BJ (cell line): ENCODE measurements at places on chromosomes 6 and 20.
A peak's percentile ranks its signal among the peaks of the same experiment; 100 is the strongest.

DNA sequence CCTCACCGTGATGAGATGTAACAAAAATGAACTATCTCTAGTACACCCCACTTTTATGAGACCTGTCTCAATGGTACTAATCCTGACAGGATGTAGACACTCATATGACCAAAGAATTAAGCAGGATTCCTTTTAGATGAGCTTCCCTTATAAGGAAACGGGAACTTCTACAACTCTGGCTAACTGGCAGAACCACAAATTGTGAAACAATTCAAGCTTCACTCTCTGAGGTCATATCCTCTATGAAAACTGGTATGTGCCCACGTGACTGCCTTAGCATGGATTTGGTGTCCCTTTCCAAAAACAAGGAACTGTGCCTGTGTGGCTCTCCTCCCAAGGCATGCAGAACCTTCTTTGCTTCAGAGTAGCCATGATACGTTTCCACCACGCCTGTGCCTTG is 14.1 kb upstream of the CPNE5 start:
- DNase-seq: peak; percentile 82

GRCh38 chr20:45290677-45291355 is 15.8 kb upstream of the RBPJL start:
- no peak for DNase-seq

- no peak for DNase-seq
Measured at GRCh38 chr6:116596815-116597214, 19.5 kb upstream of the RSPH4A start.

DNA sequence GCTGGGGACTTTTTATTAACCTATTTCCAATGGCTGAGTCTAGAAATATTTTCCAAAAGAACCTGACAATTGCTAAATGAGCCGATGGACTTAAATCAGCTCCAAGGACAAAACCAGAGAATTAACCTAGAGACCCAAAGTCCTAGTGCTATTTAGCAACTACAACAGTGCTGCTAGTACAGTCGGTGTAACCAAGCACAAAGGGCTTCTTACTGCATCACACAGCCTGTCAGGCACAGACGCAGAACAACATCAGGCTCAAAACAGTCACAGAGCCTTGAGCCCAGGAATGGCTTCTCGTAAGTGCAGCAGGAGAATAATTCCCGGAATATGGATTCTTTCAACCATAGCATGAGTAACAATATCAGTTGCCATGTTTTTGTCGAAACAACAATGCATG is 70.0 kb downstream of the GFOD1 start:
- DNase-seq: no peak

- DNase-seq: peak; percentile 18
Measured at GRCh38 chr6:38973178-38974057, 75.2 kb upstream of the GLP1R start.

- DNase-seq: peak; percentile 76
Measured at GRCh38 chr6:11971154-11971553, 41.0 kb upstream of the HIVEP1 start.

DNA sequence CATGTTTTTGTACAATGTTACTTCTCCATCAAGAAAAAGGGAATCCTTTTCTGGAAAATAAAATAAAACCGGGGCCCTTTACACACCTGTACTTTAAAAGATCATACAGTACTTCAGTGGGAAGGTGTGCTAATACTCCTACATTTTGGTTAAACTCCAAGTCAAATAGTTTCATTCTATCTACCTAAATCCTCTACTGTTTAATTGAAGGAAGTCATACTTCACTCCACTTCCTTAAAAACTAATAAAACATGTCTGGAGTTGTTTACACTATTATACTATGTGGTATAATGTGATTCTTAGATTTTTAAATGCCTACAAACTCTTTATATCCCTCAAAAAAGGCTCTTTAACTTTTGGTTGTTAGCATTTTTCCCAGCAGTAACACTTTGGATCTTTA is 18.6 kb upstream of the HBS1L start:
- no peak for DNase-seq

DNA sequence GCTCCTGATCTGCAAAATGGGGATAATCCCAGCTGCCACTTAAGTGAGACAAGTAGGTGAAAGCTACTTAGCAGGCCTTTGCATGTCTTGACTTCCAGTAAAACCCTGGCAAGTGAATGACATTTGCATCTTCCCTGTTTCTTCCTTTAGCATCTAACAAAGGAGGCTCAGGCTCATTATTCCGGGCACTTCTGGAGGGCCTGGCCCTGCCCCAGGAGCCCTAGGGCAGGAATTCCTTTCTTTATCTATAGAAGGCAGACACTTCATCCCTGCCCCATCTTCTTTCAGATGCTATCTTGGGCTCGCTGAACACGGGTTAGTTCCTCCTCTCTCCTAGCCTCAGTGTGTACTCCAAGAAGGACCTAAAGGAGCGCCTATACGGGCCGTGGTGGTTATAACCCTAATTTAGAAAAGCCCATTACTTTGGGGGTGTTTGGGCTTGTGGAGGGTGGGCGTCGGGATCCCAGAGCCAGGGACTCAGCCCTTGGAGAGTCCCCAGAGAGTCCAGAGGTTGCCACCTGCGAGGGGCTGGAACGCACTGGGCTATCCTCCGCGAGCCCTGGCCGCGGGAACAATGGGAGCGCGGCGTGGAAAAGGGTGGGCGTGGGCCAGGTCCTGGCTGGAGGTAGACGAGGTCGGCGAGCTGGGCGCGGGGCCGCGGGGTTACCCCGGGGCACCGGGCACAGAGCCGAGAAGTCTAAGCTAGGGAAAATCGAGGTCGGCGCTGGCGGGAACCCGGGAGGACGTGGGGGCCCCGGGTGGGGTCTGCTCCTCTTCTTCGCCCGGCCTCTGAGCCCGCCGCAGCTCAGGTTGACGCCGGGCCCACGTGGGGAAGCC is 62.8 kb upstream of the EPB41L1 start:
- DNase-seq: no peak

DNA sequence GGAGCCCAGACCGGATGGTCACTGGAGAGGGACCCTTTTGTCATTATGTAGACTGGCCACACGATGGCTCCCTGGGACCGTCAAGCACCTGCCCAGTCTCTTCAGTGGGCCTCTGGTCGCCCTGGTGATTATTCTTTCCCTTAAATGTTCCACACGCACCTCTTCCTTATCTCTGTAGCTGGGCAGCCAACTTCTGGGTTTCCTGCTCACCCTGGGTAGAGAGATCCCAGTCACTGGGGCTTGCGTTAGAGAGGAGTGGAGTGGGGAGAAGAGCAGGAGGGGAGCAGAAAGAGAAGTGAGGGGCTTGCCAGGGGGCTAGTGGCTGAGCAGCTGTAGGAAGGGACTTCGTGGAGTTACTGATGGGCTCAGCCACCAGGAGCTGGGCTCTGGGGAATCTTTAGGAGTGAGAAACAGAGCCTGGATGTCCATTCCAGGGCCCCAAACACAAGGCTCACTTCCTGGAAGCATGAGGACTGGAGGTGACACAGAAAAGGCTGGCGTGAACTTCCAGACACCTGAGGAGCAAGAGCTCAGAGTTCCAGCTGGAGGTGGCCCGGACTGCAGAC is 150.1 kb downstream of the DHX35 start:
- DNase-seq: no peak

- DNase-seq: no peak
Measured at GRCh38 chr6:56739836-56740815, 97.4 kb upstream of the DST start.

DNA sequence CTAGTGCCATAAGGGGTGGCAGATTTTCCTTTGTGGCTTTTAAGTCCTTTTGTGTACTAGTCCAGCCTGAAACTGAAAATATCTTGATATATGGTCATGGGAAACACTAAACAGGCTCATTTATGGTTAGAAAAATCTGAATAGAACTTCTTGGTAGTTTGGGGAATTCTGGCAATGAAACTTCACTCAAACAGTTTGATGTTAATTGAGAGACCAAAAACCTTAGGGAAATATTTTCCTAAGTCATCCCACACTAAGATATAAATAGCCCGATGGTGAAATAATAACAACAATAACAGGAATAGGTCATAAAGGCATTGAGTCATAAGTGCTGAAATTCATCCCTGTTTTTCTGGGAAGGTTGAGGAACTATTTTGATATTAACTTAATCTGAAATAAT is 146.2 kb upstream of the SMLR1 start:
- DNase-seq: peak; percentile 73

- no peak for DNase-seq
Measured at GRCh38 chr6:4435981-4436445, 300.6 kb upstream of the ECI2 start.

DNA sequence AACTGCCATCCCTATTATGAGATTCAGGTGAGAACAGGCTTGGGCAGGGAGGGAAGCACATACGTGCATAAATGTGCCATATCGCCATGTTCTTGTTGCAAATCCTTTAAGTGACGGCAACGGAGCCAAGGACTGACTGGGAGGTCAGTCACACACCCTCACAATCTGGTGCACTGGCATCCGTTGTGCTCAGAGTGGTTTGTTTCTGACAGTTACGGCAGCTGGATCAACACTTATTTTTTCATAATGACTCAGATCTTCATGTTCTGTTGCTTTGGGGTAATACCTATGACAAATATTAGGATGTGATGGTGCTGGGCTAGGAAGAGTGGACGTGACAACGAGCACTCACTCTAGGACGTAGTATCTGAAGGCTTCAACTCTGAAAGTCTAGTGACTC is 56.2 kb upstream of the PREP start:
- no peak for DNase-seq

GRCh38 chr20:19073584-19074218 is 138.7 kb upstream of the SLC24A3 start:
- no peak for DNase-seq

GRCh38 chr20:14336686-14337085 is 726 bp downstream of the FLRT3 start:
- no peak for DNase-seq

DNA sequence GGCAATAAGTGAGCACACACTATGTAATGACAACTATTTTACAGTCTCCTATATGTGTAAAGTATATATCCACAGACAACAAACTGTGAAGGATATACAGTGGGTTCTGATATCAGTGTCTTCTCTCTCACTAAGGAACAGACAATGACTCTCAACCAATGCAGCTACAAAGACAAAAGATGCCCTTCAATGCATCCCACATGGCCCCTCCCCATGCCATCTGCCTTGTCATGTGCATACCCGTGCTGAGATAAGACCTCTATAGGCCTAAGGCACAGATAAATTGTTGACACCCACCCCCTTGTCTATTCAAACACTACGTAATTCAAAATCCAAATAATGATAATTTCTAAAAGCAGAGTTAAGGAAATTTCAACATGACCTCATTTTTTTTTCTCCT is 1123.5 kb upstream of the MAP3K7 start:
- DNase-seq: no peak

GRCh38 chr6:48403587-48403986 is 292.6 kb upstream of the PTCHD4 start:
- DNase-seq: no peak

- DNase-seq: peak; percentile 44
Measured at GRCh38 chr20:62258499-62259293, 20.4 kb downstream of the OSBPL2 start.

DNA sequence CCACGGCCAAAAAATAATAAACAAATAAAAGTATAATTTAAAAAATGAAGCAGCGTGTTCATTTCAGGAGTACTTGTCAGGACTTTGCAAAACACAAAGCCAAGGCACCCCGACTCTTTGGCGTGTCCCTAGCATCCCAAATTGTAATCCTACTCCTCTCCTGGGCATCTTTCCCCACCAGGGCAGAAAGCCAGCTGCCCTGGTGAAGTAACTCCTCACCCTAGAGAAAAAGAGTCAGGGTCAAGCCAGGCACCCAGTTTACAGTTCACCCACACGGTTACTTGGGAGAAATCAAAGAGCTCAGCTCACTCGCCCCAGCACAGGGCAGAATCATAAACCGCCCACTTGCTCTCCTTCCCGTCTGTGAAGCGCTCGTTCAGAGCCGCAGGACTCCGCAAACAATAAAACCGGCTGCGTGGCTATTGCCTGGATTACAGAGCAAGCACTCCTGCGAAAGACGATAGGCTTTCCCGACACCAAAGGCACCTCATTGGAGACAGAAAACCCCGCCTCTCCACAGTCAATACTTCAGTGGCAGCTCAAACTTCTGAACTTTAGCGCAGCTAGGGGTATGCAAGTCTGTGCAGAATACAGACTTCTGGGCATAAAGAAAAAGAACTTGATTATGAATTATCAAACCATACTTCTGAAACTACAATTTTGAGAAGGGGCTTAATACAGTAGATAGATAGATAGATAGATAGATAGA is 73.0 kb upstream of the NHSL1 start:
- DNase-seq: peak; percentile 31

DNA sequence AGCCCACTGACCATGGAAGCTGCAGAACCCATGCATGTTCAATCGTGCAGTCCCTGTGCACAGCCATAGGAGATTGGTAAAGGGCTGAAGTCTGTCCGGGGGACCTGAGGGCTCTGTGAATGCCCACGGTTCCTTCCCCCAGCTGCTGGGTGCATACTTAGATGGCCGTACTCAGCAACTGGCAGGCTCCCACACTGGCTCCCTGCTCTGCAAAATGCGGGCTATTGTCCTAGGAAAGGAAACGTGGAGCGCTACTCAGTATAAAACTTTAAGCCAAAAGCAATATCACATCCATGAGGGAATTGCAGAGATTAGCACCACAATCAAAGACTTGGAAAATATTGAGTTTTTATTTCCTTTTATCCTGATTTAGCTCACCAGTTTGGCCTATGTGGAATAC is 202.0 kb downstream of the WDR27 start:
- no peak for DNase-seq

DNA sequence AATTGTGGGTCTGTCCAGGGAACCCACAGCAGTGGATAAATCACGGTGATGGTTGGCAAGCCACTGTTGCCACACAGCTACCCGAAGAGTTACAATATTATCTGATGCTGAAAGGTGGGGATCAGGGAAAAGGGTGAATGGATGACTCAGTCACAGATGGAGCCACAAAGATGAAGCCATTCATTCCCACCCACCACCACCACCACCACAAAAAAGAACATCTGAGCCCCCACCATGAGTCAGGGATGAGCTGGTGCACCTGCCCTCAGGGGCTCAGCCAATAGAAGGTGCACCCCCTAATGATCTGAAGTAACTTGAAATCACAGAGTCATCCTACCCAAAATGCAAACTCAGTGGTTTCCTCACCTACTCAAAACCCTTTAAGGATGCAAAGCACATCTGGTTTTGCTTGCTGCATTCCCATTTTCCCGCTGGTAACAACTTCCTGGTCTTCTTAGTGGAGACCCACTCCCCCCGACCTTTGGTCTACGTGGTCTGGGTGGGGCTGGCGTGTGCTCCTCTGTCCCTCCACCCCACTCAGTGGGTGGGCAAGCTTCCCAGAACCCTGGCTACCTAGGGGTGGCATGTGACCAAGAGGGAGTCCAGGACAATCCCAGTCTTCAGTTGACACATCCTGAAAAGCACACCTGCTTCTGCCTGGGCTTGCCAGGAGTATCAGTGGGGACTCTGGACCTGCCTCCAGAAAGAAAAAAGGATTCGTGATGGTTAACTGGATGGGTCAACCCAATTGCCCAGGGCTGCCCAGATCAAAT is 125.5 kb downstream of the ANKRD60 start:
- DNase-seq: no peak

GRCh38 chr6:37060195-37060559 is 54.7 kb downstream of the FGD2 start:
- DNase-seq: no peak

DNA sequence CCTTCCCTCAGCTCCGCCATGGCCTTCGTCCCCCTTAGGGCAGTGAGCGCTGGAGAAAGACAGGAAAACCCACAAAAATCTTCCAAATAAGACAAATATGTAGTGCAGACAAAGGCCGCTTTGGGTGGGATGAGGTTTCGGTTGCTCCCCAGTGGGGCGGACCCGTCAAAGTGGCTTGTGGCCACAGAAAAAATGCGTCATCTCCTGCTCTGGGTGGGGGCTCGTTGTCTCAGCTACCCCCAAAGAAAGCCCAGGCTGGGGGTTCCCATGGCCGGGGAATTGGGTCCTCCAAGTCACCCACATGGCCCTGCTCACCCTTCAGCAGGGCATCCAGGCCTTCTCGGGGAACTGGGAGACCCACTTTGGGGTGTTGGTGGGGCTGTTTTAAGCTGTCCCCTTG is 21.9 kb upstream of the SCUBE3 start:
- no peak for DNase-seq
